Mononuclear cell (primary cell): ENCODE measurements at places on chromosomes 12 and 14. TPM values are rescaled to one million over a fixed set of nuclear protein-coding genes. Genes with fewer than 3 reads are reported as not detected.

The TAS2R43 gene
- not detected for total RNA-seq

The LRRC9 gene
- not detected for total RNA-seq

The STAC3 gene
- 3.1 TPM for total RNA-seq

The KERA gene
- not detected for total RNA-seq

The WDHD1 gene
- 2.1 TPM for total RNA-seq

The SYNDIG1L gene
- total RNA-seq: not detected

The SIX1 gene
- not detected for total RNA-seq

The DNAJC22 gene
- total RNA-seq: not detected

The EID3 gene
- 19.9 TPM for total RNA-seq

The ADAM21 gene
- total RNA-seq: not detected

The PPHLN1 gene
- 216 TPM for total RNA-seq

The RD3L gene
- total RNA-seq: 0.21 TPM

The SLC22A17 gene
- total RNA-seq: 5.6 TPM

The TAS2R8 gene
- total RNA-seq: 0.21 TPM

The DERA gene
- total RNA-seq: 18.9 TPM

The GZMB gene
- total RNA-seq: 54.7 TPM

The BEGAIN gene
- total RNA-seq: 0.73 TPM

The GALNT16 gene
- total RNA-seq: not detected

The MPHOSPH9 gene
- total RNA-seq: 93.6 TPM

The EIF2S3B gene
- total RNA-seq: 19.1 TPM

The PTPRR gene
- total RNA-seq: not detected

The PLXNC1 gene
- 40.4 TPM for total RNA-seq

The SLC10A1 gene
- total RNA-seq: not detected

The PCED1B gene
- 10.0 TPM for total RNA-seq

The CD27 gene
- total RNA-seq: 24.3 TPM

The GCH1 gene
- 43.8 TPM for total RNA-seq

The ENTPD5 gene
- total RNA-seq: 6.3 TPM

The MIP gene
- not detected for total RNA-seq

The CYP46A1 gene
- total RNA-seq: 0.10 TPM

The ACVRL1 gene
- total RNA-seq: 0.31 TPM

The CISTR gene
- total RNA-seq: not detected

The FITM1 gene
- 0.42 TPM for total RNA-seq

The LGR5 gene
- total RNA-seq: not detected

The OAS1 gene
- total RNA-seq: 7.7 TPM

The ARF6 gene
- total RNA-seq: 92.5 TPM

The CLECL1 gene
- total RNA-seq: 4.4 TPM

The CTSG gene
- not detected for total RNA-seq

The SPATA7 gene
- 5.0 TPM for total RNA-seq

The OR4K14 gene
- not detected for total RNA-seq

The INHBC gene
- total RNA-seq: 0.10 TPM

The TSHR gene
- total RNA-seq: 0.21 TPM

The RNASE8 gene
- total RNA-seq: not detected
